ENCODE measurements at places on chromosomes 12 and 14.

GRCh38 chr12:124524231-124524925 lies 43.0 kb downstream of the NCOR2 start:
- no peak for DNase-seq

DNA sequence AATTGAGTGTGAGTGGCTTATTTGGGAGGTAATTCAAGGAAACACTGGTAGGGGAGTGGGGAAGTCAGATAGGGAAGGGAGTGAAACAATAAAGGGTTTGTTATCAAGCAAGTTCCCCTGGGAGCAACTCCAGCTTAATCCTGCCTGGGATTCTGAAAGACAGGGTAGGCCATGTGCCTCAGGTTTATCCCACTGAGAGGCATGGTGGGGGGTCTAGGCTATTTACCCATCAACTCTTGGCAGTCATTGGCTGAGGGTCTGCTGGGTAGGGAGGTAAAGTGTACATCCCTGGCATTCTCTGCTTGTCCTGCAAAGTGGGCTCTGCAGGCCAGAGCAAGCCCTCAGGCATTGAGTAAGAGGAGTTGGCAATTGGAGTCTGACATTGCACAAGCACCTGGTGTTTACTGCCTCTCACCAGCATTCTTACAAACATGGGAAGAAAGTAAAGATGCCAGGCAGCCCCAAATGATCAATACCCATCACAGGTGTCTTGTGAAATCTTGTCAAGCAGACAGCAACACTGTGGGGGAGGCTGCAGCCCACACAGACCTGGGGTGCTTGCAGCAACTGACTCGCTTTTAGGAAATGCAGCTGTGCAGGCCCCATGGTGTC lies 169.3 kb downstream of the KTN1 start:
- DNase-seq, result no peak

GRCh38 chr12:64682572-64683277 lies 72.4 kb downstream of the RASSF3 start:
- peak; percentile 64 for DNase-seq

DNA sequence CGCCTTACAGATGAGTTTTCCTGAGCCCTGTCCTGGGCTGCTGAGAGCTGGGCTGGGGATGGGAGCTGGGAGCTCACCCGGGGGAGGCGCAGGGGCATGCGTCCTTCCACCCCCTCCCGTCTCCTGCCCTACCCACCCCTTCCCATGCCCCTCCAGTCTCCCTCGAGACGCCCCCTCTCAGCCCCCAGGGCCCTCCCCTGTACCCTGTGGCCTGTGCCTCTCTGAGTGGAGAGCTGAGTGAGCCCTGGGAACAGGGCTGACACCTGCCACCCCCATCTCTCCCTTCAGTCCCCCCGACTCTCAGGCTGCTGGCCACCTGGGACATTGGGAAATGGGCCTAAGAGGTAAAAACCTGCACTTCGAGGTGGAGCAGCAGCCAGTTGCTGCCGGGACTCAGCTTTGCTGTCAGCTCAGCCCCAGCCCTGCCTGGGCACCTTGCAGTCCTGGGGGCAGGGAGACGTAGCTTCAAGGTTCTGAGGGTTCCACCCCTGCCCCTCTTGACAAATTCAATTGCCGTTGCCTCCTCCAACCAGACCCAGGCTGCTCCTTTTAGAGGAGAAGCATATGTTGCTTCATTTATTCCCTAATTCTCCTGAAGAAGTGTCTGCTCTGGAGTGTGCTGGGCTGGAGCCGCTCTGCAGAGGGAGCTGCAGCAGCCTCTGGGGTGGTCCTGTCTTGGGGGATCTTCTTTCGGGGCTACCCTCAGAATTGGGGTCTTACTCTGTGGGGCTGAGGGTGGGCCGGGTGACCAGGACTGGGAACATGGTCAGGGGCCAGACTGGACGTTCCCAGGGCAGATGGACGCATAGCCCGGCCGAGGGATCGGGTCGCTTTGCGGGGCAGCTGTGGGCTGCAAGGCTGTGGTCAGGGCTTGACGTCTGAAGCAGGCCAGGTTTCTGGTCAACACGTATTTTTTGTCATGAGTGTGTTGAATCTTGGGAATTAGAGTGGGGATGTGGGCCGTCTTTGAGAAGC lies 141.4 kb downstream of the ADGRD1 start:
- DNase-seq, result no peak

- DNase-seq, result no peak
Measured at GRCh38 chr12:42728770-42729534, 139.4 kb upstream of the PRICKLE1 start.

DNA sequence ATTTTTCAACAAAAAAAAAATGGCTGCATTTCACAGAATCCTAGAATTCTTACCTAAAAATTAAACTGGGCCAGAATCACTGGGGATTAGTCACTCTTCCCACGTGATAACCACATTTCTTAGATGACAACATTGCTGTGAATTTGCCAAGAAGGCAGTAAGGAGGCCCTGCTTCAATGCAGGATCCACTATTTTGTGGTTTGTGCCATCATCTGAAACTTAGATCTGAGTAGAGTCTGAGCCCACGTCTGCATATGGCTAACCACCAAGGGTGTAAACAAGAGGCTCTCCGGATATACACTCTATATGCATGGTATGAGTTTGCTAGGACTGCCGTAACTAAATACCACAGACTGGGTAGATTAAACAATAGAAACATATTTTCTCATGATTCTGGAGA lies 24.4 kb upstream of the TBX5 start:
- DNase-seq, result peak; percentile 80

DNA sequence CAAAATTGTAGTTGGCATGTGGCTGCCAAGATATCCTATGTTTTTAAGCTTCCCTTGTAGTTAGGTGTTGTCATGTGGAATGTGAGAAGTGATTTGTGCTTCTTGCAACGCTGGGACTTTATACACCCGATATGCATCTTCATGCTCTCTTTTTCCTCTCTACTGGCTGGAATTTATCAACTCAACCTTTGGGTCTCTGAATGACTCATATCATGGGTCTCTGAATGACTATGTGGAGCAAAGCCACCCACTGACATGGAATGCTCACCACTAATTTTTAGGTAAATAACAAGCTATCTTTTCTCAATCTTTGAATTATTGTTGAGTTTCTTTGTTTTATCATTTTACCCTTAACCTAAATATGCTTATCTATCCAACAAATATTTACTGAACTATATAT lies 144.6 kb downstream of the ATP23 start:
- DNase-seq, result no peak

DNA sequence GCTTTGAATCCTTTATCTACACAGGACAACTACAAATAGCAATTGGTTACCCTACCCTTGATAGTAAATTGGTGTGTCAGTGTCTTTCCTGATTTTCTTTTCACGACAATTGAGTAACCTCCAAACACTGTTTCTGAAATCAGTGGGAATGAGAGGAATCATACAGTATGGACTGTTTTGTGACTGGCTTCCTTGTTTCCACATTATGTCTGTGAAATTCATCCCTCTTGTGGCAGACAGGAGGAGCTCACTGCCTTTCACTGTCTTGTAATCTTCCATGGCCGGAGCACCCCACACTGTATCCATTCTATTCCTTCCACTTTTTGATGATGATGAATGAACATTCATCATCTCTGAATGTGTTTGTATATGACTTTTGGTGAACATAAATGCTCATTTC lies 164.0 kb upstream of the PZP start:
- no peak for DNase-seq

GRCh38 chr14:84095681-84096080 lies 1434.3 kb upstream of the FLRT2 start:
- DNase-seq, result peak; percentile 58

DNA sequence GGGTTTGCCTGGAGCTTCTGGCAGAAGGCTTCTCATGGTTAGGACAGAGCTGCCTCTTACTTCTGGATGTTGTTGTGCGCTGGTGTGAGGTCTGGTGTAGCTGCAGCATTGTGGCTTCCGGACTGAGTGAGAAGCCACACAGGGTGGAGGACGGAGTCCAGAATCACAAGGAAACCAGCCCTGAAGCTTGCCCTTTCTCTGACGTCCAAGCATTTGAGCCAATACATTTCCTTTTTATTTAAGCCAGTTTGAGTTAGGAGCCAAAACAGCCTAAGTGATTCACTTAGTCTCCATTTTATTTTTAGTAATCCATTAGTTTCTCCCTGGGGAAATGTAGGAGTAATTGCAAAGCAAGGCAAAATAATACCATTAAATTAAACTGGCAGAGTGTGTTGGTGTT lies 402.4 kb upstream of the RGS6 start:
- DNase-seq, result no peak

DNA sequence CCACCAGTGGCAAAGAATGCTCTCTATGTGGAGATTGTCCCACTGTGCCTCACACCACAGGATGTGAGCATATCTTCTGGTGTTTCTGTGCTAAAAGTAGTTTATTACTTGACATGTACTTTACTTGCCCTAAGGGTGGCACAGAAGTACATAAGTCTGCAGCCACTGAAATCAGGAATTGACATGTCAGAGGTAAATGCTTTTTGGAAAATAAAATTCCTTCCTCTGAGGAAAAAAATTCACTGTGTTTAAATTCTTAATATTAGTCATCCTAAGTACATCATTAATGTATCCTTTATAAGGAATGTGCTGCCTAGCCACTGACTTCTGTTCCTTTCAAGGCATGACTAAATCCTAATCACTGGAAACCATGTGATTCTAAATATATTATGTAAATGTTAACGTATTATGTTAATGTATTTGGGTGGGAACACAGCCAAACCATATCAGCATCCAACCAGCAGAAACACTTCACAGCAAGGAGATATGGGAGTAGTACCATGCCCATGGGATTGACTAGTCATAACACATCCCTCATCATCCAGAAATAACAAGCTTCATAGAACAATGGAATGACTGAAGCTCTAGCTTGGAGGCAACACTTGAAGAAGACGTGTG lies 239.7 kb upstream of the PPFIA2 start:
- DNase-seq, result peak; percentile 12

GRCh38 chr12:56988207-56988739 lies 18.1 kb downstream of the ZBTB39 start:
- no peak for DNase-seq

DNA sequence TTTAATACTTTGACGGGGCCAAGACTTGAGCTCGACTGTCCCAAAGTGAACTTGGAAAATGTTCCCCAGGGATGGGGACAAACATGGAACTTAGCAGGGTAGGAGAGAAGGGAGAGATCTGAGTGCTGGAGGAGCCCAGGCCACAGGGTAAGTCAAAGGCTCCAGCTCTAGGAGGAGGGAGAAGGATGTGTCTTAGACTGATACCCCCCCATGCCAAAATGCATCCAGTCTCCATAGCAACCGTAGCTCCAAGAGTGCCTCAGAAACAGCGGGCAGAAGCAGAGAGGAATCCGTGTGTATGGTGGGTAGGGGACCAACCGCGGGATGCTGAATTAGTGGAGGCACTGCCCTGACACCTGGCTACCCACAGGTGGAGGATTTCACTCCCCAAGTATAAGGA lies 845 bp upstream of the AGAP2 start:
- no peak for DNase-seq

DNA sequence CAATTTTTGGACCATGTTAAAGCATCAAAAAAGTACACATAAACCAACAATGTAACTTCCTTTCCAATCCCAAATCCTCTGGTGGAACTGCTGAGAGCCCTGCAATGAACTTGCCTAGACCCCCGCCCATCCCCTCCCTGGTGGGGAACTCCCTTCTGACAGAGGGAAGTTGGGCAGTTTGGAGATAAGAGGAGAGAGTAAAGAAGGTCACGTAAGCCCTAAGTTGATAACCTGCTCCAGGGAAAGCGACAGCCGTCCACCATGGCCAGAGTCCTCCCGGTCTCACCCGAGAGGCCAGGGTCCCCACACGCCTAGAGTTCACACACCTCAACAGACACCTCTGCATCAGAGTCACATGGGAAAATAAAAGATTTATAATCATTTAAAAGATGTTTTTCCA lies 138.7 kb downstream of the EGLN3 start:
- no peak for DNase-seq

GRCh38 chr14:53549956-53550355 lies 396.8 kb upstream of the DDHD1 start:
- no peak for DNase-seq

DNA sequence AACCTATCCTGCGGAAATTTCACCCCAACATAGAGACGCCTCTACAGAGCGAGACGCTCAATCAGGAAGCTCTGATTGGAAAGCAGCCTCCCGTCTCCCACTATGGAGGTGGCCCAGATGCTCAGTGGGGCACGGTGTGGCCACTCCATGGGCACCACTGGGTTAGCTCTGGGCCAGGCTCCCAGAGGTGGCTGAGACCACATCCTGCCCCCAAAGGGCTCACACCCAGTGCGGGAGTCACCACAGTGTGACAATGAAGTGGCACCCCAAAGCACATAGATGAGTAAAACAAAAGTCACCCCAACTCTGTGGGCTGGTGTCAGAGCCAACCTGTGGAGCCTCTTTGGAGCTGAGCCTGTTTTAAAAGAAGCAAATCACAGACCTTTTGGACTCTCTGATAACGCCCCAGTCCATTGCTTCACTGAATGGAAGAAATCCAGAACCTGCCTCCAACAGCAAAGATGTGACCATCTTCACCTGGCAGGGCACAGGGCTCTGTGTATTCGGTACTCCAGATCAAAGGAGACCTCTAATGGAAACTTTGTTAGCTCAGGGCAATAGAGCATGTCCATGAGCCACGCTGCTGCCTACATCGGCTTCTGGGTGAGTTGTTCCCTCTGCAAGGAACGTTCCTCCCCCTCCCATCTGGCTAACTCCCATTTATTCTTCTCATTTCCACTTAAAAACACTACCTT lies 19.6 kb downstream of the CLMN start:
- no peak for DNase-seq

GRCh38 chr12:132210223-132211055 lies 66.2 kb downstream of the NOC4L start:
- DNase-seq, result no peak

DNA sequence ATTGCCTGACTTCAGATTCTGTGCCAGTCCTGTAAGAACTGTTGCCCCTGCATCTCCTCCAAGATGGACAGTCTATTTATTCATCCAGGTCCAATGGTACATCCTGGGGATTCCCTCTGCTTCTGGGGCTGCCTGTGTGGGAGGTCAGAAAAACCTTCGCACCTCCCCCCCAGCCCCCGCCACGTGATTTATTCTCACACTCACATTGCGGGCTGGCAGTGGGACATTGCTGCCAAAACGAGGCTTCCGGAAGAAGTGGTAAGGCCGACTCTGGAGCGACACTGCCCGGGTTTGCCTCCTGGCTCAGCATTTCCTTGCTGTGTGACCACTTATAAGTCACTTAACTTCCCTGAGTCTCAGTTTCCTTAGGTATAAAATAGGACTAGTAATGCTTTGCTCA lies 5.9 kb upstream of the RTL1 start:
- no peak for DNase-seq

DNA sequence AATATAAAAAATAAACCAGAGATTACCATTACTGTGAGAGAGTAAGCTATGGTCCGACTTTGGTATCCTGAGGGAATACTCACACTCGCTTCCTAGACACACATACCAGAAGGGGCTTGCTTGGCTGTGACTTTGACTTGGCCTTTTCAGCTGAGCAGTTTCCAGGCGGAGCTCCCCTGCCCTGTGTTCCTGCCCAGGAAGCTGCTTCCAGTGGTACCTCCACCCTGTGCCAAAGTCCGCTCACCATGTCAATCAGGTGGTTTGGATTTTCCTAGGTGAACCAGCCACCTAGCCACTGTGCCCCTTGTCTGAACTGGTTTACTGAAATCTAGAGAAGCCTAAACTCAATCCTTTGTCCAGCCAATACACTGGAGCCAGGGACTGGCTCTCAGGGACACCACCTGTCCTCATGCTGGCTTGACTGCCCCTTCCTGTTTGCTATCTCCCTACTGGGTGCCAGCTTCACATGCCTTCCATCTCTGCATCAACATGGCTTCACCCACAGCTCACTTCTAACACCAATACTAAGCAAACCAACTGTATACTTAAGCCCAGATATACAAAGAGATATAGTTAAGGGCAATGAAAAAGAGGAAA lies 28.6 kb downstream of the MAX start:
- DNase-seq, result no peak
